ENCODE measurements at places on chromosomes 16 and 17. TPM values are rescaled to one million over a fixed set of nuclear protein-coding genes. Genes with fewer than 3 reads are reported as not detected.

EFNB3 gene
- 0.53 TPM for total RNA-seq

FBF1 gene
- 7.7 TPM for total RNA-seq

CAPNS2 gene
- 3.3 TPM for total RNA-seq

CD300E gene
- total RNA-seq = not detected

TBC1D3E gene
- total RNA-seq = 0.53 TPM

DHX40 gene
- total RNA-seq = 68.1 TPM

C16orf92 gene
- total RNA-seq = not detected

KRT27 gene
- not detected for total RNA-seq

HSF5 gene
- under 0.01 TPM for total RNA-seq

CCL7 gene
- 0.53 TPM for total RNA-seq

ACAP1 gene
- not detected for total RNA-seq

PSMC3IP gene
- total RNA-seq = 14.5 TPM

KRT9 gene
- not detected for total RNA-seq

KRT33B gene
- not detected for total RNA-seq

ABCC3 gene
- 3.9 TPM for total RNA-seq

C1QTNF8 gene
- not detected for total RNA-seq

CX3CL1 gene
- 1.7 TPM for total RNA-seq

ZNF688 gene
- total RNA-seq = 4.5 TPM

VPS25 gene
- total RNA-seq = 45.0 TPM

TBC1D3C gene
- not detected for total RNA-seq

SAP30BP gene
- 94.8 TPM for total RNA-seq

SULT1A3 gene
- 4.4 TPM for total RNA-seq

HOXB6 gene
- 2.5 TPM for total RNA-seq

NPW gene
- total RNA-seq = 0.13 TPM

DNASE1 gene
- 6.0 TPM for total RNA-seq

VASN gene
- 0.22 TPM for total RNA-seq

TBC1D16 gene
- 45.4 TPM for total RNA-seq

EVI2A gene
- 0.80 TPM for total RNA-seq
